ENCODE measurements at places on chromosomes 2 and 18.

- no peak for DNase-seq
Observed at GRCh38 chr2:33145459-33145858, 198.7 kb downstream of the LTBP1 start.

GRCh38 chr2:119223521-119224390 is at the start of gene STEAP3:
Gene STEAP3 (plus strand): TSS chr2:119223834. CDS start chr2:119231013, 7,179 bp downstream.
- no peak for DNase-seq

GRCh38 chr2:64260817-64261216 is 116.6 kb upstream of the PELI1 start:
- no peak for DNase-seq

DNA sequence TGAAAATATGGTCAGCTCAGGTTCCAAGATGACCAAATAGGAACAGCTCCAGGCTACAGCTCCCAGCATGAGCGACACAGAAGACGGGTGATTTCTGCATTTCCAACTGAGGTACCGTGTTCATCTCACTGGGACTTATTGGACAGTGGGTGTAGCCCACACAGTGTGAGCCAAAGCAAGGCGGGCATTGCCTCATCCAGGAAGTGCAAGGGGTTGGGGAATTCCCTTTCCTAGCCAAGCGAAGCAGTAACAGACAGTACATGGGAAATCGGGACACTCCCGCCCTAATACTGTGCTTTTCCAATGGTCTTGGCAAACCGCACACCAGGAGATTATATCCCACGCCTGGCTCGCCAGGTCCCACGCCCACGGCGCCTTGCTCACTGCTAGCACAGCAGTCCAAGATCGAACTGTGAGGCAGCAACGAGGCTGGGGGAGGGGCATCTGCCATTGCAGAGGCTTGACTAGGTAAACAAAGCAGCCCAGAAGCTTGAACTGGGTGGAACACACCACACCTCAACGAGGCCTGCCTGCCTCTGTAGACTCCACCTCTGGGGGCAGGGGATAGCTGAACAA is 57.5 kb downstream of the WDPCP start:
- no peak for DNase-seq

DNA sequence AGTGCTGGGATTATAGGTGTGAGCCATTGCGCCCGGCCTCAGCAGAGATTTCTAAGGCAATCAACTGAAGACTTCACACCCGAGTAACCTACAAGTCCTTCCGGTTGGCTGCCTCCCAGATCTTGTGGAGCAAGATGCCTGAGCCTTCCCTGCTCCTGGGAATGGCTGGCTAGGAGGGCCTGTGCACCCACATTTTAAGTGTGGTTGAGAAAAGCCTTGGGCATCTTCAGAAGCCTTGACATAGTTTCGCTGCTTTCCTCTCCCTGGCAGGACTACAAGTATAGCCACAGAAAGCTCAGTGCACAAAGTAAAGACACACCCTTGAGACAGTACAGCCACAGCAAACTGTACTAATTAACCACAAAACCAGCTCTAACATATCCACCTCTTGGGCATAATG is 35.2 kb downstream of the E2F6 start:
- DNase-seq: no peak

Measured in NCI-H446 treated with DMSO at 0.1 percent for 48 hours (cell line).